ENCODE measurements at places on chromosomes 2 and 18.

DNA sequence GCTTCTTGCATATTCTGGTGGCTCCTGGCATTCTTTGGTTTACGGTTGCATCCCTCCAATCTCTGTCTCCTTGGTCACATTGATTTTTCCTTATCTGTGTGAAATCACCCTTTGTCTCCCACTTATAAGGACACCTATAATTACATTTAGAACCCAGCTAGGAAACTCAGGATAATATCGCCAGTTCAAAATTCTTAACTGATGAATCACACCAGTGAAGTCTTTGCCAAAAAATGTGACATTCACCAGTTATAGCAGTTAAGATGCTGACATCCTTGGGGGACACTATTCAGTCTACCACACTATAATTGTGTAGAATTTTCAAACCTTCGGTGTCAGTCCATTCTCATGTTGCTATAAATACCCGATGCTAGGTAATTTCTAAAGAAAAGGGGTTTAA is 320.2 kb downstream of the TMX3 start:
- no peak for DNase-seq

- DNase-seq = no peak
Observed at GRCh38 chr18:62844850-62845643, 129.7 kb downstream of the PHLPP1 start.

- no peak for DNase-seq
Observed at GRCh38 chr2:190350371-190350770, 7.0 kb downstream of the INPP1 start.

- DNase-seq = no peak
Observed at GRCh38 chr2:26235089-26235488, 9.3 kb downstream of the HADHA start.

DNA sequence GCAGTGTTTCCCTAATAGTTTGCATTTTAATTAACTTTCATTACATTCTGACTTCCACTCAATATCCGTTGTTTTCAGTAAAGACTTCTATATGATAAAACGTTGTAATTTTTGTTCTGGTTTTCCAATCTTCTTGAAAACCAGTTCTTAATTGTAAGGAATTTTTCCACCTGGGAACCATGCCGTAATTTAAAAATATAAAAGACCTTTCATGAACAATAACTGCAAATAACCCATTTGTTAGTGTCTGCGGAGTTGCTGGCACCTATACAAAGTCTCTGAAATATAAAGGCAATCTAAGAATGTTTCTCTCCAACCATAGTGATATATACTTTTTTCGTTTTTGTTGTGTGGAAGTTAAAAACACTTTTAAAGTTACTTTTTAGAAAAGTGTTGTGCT is 7.7 kb upstream of the SATB2 start:
- DNase-seq = no peak

DNA sequence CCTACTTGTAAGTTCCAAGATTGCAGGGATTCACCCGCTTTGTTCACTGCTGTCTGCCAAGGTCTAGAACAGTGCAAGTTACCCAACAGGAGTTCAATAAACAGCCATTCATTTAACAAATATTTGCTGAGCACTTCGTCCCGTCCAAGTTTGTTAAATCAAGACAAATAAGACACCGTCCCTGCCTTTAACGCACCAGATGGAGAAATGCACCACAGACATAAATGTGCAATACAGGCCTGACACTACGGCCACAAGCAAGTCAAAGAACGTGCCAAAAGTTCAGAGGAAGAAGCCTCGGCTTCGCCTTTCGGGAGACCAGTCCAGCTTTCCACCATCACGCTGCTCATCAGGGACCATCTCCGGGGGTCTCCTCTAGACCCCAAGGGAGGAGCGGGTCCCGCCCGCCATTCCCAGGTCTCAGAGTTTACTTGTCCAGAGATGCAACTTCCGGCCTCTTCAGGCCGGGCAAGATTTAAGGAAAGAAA is 429 bp downstream of the C2orf76 start:
- no peak for DNase-seq

DNA sequence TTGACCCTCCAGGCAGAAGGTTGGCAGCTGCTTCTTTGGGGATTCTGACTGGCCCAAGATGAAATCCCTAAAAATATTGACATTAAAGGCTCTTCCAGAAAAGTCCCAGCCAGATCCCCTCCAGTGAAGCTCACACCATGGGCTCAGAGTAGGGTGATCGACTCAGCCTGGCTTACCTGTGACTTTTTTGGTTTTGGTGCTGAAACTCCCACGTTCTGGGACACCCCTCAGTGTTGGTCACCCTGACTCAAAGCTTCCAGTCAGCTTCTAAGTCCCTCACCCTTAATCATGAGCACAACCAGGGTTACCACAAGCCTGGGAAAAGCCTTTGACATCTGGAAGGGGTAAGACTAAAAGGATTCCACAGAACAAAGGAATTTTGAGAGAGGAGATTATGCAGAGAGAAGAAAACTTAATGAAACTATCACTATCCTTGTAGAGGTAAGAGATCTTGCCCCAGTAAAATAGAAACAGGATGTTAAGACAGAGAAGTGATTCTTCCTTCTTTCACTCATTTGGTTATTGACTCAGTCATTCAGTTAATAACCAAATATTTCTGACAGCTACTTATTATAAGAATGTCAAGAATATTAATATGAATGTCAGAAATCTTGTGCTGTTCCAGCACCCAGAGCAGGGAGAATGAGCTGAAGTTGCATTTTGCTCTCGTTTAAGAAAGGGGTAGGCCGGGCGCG is 66.8 kb upstream of the SEC11C start:
- DNase-seq = no peak

- DNase-seq = no peak
Observed at GRCh38 chr18:79372461-79372860, 23.3 kb upstream of the NFATC1 start.

Measured in CD4-positive, alpha-beta T cell treated with Interleukin-6 at 100 ng/mL for 8 hours (primary cell).